Fibroblast of the conjunctiva (primary cell): ENCODE measurements at places on chromosomes 3 and 15.

- DNase-seq, result no peak
These were observed 400.7 kb downstream of the ROBO1 start for GRCh38 chr3:79367066-79367465.

- no peak for DNase-seq
These were observed 40.0 kb downstream of the FMN1 start for GRCh38 chr15:33154351-33155166.

DNA sequence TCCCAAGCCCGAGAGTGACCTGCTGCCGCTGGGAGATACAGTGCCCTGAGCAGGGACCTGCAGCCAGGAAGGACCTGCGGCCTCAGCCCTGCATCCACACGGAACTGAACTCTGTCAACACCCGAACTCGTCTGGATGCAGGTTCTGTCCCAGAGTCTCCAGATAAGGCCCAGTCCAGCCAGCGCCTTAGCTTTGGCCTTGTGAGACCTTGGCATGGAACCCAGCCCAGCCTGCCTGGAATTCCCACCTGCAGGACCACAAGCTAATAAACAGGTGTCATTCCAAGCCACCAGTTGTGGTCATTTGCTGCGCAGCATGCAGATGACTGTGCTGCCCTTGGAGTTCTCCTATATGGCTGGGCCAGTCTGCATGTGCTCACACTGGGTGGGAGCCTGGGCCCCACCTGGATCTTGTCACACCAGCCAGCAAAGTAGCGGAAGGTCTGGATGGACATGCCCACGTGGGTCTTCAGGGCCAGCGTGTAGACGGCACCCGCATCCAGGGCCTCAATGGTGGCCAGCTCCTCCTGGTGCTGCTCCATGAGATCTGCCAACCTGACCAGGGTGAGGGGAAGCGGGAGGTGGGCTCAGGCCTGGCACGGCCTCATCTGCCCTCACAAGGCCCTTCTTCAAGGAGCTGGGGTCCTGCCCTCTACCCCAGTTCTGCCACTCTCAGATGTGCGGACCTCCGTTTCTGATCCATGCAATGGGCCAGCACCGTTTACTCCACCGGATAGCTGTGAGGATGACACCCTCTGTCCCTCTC is 47.2 kb upstream of the SLC41A3 start:
- DNase-seq, result no peak

GRCh38 chr15:85531083-85531482 is 150.7 kb downstream of the AKAP13 start:
- no peak for DNase-seq

GRCh38 chr15:71736286-71736947 is 73.9 kb upstream of the NR2E3 start:
- DNase-seq, result no peak

- no peak for DNase-seq
These were observed 525.8 kb downstream of the NTRK3 start for GRCh38 chr15:87730706-87731105.

GRCh38 chr3:11546657-11547302 is 96.9 kb downstream of the VGLL4 start:
- no peak for DNase-seq

GRCh38 chr3:156533205-156533604 is 21.7 kb downstream of the SSR3 start:
- no peak for DNase-seq

- DNase-seq, result no peak
These were observed 138.5 kb downstream of the ALCAM start for GRCh38 chr3:105505170-105505569.

- DNase-seq, result no peak
These were observed 23.1 kb downstream of the P3H2 start for GRCh38 chr3:190097617-190098016.

DNA sequence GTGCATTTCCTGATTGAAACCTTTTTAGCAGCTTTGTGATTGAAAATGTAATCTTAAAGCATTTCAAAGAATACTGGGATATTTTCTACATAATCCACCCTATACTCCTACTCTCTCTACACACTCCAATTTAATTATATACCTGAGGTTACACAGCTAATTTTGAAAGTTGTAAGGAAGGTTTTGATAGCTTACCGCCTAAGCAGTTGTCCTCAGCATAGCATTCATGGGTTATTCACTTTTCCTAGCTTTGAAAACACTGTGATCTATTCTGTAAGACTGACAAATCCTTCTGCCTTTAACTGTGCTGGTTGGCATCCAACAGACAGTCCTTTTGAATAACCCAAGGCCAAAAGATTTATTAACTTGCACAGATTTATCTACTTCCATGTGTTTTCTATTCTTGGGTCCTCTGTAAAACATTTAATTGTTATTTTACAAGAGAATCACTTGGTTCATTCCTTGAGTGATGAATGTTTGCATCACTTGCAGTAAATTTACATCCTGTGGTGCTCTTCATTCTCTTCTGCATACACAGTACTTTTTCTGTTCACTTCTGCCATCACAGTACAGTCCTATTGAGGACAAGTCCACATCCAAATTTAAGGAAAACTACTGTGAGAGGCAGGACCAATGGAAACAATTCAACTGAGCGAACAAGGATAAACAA is 44.8 kb downstream of the SERPINI1 start:
- DNase-seq, result no peak

- DNase-seq, result no peak
These were observed 102.6 kb downstream of the GMPS start for GRCh38 chr3:155972885-155973584.

- DNase-seq, result no peak
These were observed 2.9 kb upstream of the MKRN2 start for GRCh38 chr3:12553921-12554391.
